AG08396 (cell line): ENCODE measurements at places on chromosomes 2 and 18.

- no peak for DNase-seq
These were observed 56.0 kb downstream of the CLHC1 start for GRCh38 chr2:55176094-55176415.

GRCh38 chr18:49612515-49613033, 50.7 kb downstream of the LIPG start:
- DNase-seq, result no peak

GRCh38 chr2:176418768-176419167, 149.5 kb downstream of the MTX2 start:
- DNase-seq, result no peak

- DNase-seq, result no peak
These were observed 645.5 kb upstream of the ID2 start for GRCh38 chr2:8036366-8036765.

DNA sequence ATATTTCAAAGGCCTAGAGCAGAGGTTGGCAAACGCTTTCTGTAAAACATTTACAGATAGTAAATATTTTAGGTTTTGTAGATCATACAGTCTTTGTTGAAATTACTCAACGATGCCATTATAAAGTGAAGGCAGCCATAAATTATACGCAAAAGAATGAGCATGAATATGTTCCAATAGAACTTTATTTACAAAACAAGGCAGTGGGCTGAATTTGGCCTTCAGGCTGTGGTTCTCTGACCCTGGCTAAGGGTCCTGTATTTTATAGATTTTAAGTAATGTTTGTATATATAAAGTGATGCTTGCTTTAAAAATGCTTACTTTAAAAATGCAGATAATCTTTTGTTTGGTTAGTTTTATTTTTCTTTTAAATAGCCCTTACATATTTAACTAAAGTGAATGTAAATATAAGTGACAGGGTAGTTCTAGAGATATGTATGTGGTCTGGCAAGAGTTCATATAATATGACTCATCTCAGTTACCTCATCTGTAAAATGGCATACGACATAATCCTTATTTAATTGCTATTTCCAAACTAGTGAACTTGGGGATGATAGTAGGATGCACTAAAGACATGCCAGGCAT, 51.7 kb upstream of the ATP5MC3 start:
- no peak for DNase-seq

- DNase-seq, result no peak
These were observed 5.8 kb upstream of the CNDP1 start for GRCh38 chr18:74528478-74528877.
